Daoy (cell line): ENCODE measurements at places on chromosomes 2 and 18. TPM values are rescaled to one million over a fixed set of nuclear protein-coding genes. Genes with fewer than 3 reads are reported as not detected.

- no peak for DNase-seq
These were observed 39.5 kb upstream of the ASNSD1 start for GRCh38 chr2:189621781-189622180.

DNA sequence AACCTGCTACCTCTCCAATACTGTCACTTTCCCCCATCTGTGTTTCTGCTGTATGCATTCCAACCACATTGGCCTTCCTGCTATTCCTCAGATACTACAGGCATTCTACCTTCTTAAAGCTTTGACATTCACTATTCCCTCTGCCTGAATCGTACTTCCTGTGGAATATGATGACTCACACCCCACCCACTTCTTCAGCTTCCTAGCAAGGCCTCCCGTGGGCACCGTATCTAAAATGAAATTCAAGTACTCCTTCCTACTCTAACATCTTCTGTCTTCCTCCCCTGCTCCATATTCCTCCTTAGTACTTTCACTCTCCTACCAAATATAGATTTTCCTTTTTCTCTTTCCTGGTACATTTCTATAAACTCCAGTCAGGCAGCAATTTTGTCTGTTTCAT is 710.4 kb downstream of the RNF144A start:
- DNase-seq, result no peak

The PLGLB1 gene
- total RNA-seq, result 0.29 and 1.3 TPM in 2 replicates

The RUFY4 gene
- not detected in 2 replicates for total RNA-seq

The DNAH7 gene
- total RNA-seq, result 0.11 and 0.27 TPM in 2 replicates

GRCh38 chr2:88248280-88248828 is 78.2 kb downstream of the THNSL2 start:
- DNase-seq, result no peak

DNA sequence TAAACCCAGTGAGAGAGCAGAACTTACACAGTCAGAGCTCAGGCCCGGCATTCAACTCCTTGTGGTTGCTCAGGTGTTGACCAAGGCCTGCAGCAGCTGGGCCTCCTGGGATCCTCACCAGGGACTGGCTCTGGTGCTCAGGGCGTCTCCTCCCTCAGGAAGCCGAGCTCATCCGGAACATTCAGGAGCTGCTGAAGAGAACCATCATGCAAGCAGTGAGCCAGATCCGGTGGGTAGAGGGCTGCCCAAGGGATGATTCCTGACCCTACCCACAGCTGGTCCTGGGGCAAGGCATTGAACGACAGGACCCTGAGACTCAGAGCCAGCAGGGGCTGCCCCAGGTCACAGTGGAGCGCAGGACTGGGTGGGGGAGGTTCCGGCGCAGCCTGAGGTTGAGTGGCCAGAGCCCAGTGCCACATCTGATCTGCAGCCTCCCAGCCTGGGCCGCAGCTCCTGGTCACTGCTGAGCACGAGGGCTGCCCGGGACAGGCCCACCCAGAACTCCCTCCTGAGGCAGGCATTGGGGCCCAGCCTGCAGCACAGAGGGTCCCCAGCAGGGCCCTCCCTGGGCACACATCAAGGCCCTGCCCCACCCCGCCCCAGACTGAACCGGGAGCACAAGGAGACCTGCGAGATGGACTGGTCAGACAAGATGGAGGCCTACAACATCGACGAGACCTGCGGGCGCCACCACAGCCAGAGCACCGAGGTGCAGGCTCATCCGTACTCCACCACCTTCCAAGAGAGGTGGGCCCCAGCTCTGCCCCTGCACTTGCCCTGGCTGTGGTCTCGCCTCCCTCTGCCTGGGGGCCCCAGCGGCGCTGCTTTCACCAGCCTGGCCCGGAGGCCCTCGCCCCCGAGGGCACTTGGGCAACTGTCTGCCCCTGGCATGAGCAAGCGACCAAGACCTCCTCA is 2.4 kb downstream of the TEKT4 start:
- no peak for DNase-seq

The AQP12A gene
- not detected in 2 replicates for total RNA-seq

DNA sequence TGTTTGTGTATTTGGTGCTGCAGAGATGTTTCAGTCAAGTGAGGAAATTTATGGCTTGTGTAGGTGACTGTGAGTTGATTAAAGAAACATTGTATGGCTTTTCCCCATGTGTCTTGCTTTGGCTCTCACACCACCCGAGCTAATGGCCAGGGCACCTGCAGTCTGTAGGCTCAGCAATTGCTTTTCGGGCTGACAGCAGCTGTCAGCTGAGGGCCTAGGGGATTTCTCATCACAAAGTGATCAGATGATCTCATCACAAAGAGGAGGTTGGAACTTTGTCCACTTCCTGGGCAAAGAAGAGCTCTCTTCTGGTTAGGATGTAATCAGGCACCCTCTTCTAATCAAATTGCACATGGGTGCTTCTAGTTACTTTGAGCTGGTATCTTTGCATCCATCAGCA is 632.2 kb downstream of the SLC4A3 start:
- DNase-seq, result no peak

DNA sequence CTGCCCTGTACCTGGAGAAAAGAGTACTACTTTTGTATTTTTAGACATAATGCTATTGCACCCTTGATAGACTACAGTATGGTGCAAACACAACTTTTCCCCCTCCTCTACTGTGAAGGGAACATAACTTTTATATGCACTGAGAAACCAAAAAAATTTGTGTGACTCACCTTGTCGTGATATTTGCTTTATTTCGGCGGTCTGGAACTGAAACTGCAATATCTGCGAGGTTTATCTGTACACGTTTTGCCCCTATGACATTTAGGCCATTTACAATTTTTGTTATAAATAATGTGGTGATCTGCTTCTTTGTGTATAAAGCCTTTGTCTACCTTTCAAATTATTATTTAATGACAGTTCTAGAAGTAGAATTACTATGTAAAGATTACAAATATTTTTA is 34.4 kb upstream of the AAK1 start:
- no peak for DNase-seq

DNA sequence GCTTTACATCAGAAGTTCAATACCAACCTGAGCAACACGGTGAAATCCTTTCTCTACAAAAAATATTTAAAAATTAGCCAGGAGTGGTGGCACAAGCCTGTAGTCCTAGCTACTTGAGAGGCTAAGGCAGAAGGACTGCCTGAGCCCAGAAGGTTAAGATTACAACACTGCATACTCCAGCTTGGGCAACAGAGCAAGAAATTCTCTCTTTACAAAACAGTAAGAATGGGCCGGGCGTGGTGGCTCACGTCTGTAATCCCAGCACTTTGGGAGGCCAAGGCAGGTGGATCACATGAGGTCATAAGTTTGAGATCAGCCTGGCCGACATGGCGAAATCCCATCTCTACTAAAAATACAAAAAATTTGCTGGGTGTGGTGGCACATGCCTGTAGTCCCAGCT is 113.2 kb downstream of the USP34 start:
- DNase-seq, result no peak

- DNase-seq, result no peak
These were observed 169.7 kb upstream of the NOSTRIN start for GRCh38 chr2:168632709-168633121.

The PRSS56 gene
- not detected in 2 replicates for total RNA-seq

- no peak for DNase-seq
These were observed 28.0 kb downstream of the PLB1 start for GRCh38 chr2:28523902-28524301.

- DNase-seq, result no peak
These were observed 23.6 kb downstream of the OLA1 start for GRCh38 chr2:174224665-174225288.

DNA sequence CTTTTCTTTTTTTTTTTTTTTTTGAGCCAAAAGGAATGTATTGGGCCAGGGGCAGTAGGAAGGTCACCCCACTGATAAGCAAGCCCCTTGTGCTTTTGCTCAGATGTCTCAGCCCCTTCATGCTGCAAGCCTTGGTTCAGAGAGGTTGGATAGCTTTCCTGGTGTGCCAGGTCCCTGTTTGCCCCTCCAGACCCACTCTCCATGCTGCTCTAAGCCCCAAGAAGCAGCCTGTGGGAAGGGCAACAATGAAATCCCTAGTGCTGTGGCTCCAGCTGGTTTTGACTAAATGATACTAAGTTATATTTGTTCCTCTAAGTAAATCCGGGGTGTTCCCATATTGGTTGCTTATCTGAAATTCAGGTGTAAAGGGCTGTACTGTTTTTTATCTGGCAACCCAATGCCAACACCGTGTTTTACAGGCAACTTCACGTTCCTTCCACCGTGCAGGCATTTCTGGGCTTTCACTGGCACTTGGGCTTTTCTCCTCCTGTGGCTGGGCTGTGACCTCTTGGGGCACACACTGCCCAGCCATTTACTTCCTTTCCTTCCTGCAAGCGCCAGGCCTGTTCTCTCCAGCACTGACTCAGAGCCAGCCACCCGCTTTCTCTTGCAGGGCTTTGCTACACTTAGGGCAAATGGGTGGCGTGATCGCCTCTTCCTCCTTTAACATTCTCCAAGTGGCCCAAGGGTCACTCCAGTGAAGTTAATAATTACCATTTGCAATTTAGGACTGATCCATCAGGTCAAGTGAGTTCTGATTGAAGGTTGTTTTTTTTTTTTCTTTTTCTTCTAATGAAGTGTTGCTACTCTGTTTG is 21.6 kb downstream of the MERTK start:
- no peak for DNase-seq
